Stimulated activated CD4-positive, alpha-beta T cell treated with anti-CD3 and anti-CD28 coated beads, Interleukin-2, amount 100 ng/mL, for 48 hours (primary cell): ENCODE measurements at places on chromosomes 16 and 17.

DNA sequence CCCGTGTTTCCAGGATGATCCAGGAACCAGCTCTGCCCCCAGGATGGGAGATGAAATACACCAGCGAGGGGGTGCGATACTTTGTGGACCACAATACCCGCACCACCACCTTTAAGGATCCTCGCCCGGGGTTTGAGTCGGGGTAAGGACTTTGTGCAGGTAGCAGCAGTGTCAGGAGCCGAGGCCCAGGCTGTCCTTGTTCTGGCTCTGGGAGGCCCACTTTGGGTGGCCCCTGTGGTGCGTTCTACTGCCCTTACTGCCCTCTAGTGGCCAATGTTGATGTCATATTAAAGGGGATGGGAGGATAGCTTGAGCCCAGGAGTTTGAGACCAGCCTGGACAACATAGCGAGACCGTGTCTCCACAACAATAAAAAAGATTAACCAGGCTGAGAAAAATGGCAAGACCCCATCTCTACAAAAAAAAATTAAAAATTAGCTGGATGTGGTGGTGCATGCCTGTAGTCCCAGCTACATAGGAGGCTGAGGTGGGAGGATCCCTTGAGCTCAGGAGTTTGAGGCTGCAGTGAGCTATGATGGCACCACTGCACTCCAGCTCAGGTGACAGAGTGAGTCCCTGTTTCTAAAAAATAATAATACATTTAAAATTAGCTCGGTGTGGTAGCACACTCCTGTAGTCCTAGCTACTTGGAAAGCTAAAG lies 20.9 kb upstream of the CLEC18A start:
- DNase-seq = peak; percentile 49

DNA sequence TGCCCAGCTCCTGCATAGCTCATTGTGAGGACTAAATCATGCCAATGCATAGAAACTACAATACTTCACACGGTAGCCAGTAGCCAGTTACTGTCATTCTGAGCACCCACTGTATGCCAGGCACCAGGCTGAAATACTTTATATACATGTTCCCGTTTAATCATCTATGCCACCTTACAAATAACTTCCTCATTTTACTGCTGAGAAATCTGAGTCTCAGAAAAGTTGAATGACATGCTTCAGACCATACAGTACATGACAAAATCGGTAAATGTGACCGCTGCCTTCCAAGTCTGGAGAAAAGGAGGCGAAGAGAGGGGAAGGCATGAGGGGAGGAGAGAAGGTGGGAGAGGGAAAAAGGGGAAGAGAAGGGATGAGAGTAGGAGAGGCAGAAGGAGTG lies 9.2 kb upstream of the TLCD3B start:
- DNase-seq = no peak

- DNase-seq = no peak
These were observed 308 bp downstream of the ADCY9 start for GRCh38 chr16:4115949-4116318.

GRCh38 chr16:65319621-65320231 lies 197.9 kb upstream of the CDH11 start:
- DNase-seq = no peak

DNA sequence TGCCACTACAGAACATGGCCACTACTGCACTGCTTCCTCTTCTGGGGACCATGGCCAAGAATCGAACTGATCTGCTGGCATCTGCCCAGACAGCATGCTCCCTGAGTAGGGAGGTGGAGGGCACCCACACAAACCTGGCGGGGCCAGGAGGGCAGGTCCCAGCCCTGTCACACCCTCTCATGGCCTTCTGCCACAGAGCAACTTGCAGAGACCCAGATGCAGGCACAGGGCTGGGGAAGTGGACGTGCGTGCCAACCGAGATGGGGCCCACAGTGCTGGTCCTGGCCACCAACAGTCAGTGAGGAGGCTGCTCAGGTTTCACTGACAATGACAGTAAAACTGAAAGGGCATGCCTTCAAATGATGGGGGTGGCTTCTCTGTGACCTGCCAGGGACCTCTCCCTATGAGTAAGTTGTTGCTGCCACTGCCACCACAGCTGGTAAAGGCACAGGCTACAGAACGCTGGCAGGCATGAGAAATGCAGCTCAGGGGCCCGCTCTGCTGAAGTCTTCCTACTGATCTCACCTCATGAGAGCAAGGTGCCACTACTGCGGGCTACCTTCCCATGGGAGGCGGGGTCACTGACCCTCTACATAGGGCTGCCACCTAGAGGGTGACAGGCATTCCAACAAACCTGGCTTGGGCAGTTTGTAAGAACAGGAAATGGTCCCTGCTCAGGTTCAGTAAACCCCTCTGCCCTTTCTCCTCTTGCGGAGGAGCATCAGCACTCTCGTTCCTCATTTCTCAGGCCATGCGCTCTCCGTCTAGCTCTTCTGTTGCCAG lies 15.5 kb downstream of the HIC1 start:
- peak; percentile 58 for DNase-seq

GRCh38 chr17:61524319-61524718 lies 66.7 kb downstream of the NACA2 start:
- no peak for DNase-seq

DNA sequence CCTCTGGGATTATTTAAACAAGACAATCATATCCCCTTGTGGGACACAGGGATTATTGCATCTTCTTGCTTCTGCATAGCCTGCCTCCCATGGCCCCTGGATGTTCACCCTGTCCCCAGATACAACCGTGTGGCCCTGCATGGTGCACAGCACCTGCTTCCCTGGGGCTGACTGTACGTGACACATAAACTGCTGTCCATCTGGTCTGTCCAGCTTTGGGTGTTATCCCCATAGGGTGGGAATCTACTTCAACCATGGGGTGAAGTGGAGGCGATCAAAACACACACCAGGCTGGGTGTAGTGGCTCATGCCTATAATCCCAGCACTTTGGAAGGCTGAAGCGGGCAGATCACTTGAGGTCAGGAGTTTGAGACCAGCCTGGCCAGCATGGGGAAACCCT lies 138.8 kb downstream of the XYLT1 start:
- DNase-seq = no peak

GRCh38 chr17:57082441-57082840 lies 2.6 kb upstream of the AKAP1 start:
- DNase-seq = no peak

DNA sequence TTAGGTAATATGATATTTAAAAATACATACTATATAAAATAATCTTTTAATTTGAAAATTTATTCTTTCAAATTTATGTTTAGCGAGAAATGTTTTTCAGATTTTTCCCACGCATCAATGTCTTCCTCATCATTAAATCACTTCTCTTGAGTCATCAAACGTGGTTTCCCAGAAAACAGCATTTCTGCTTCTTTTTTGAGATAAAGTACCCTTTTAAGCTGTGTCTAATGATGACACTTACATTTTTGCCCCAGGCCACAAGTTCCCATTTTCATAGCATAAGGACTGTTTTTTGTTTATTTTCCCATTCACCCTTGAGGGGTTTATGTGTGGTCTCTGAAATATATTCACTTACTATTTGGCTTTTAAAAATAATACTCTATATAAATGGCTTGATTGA lies 139.0 kb upstream of the HS3ST3A1 start:
- DNase-seq = no peak

DNA sequence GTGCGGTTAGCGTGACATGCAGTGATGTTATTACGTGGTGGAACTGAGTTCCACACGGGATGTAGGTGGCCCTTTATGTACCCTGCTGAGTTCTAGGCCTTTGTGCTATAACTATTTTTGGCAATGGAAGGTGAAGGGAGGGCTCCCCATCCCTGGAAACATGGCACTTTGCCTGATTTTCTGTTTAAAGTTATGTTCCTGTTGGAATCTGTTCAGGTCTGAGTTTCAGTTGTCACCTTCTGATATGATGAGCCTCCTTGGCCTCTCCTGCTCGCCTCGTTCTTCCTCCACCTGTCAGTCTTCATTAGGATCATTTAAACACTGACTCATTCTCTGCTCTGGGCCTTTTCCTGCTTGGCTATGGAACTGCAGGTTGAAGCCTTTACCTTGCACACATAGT lies 200.6 kb downstream of the FTO start:
- DNase-seq = no peak

DNA sequence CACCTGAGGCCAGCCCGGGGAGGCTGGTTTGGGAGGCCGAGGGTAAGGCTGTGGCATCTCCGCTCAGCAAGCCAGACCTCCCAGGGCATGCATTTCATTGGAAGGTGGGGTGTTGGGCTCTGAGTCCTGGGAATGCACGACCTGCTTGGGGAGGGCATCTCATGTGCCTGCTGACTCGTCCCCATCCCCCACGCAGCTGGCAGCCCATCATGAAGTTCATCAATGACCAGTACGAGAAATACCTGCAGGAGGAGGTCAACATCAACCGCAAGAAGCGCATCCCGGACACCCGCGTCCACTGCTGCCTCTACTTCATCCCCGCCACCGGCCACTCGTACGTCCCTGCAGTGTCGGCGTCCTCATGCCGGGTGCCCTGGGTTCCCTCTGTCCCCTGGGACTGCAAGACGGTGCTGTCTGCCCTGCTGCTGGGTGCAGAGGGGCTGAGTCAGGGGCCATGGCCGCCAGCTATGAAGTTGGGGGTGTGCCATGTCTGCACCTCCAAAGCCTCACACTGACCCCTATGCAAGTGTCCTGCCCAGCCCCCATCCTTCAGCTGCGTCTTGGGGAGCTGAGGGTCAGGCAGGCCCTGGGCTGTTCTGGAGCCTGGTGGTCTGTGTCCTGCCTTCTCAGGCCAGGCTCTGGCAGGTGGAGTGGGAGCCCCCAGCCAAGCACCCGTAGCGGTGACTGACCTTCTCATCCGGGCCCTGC lies 347.9 kb downstream of the SEC14L1 start:
- DNase-seq = no peak

DNA sequence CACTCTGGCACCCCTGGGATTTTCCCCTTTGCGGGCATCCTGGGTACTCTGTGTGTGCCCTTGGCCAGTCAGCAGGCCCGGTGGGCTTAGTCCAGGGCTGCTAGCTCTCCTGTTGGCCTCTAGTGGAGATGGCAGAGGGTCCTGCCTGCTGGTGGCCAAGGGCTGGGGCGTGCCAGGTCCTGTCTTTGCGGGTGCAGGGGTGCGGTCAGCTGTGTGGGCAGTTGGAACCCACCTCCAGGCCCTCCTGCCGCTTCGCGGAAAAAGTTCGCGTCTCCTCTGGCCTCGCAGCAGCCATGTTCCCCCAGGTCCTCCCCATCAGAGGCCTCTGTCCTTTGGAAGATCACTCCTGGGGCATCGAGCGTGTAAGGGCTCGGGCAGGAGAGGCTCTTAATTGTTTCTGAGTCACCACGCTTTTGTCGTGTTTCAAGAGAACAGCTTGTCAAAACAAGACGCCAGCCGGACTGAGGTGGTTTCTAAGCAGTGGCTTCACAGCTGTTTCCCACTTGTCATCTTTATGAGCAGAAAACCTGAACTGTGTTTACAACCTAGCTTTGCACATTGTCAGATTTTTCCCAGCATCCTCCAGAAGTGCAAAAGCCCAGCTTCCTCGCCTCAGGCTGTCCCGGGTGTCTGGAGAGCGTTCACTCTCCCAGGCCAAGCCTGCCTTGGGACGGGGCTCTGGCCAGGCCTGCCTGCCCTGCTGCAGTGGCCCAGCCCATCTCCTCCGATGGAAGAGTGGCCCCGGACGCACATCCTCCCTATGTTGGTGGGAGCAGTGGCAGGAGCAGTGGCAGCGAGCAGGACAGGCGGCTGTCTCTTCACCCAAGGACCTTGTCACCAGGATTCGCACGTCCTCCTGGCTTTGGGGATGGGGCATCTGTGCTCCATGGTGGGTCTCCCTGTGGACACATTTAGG lies 5.0 kb upstream of the DNASE1L2 start:
- no peak for DNase-seq

DNA sequence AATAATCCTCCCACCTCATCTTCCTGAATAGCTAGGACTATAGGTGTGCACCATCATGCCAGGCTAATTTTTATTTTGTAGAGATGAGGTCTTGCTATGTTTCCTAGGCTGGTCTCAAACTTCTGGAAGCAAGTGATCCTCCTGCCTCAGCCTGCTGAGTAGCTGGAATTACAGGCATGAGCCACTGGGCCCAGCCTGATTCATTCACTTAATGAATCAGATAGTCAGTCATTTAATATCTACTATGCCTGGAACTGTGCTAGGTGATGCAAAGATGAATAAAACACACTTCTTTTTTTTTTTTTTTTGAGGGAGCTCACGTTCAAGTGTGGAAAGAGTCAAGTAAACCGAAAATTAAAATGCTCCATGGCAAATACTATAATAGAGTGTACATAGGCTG lies 39.4 kb downstream of the EFCAB13 start:
- no peak for DNase-seq

DNA sequence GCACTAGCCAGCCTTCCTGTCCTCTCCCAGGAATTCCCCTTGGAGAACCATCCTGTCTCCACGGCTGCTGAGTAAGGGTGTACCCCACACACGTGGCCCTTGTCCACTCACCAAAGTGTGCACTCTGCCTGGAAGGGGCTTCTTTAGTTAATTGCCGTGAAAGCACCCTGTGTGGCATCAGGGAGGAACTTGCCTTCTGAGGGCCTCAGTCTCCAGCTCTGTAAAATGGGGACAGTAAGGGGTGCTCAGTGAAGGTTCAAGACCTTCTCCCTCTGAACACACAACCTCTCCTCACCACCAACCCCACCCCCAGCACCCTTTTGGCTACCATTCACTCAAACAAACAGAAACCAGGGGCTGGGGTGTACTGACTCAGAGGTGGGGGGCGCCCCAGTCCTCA lies 59.1 kb upstream of the LHX1 start:
- no peak for DNase-seq

DNA sequence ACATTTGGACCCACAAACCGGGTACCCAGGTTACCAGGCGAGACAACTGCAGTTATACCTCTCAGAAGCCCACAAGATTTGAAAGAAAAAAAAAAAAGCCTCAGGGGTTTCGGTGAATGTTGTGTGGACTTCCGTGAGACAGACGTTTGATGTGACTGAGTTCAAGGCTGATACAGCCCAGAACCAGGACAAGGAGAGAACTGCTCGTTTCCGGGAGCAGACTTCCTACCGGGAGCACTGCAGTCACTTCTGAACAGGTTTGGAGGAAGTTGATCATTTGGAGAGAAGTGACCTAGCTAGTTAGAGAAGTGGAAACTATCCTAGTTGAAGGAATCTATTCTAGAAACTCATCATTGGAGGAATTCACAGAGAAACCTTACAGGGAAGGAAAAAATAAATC lies 847 bp downstream of the CKLF start:
- DNase-seq = no peak

GRCh38 chr17:18246109-18246725 lies 12.3 kb downstream of the FLII start:
- no peak for DNase-seq

DNA sequence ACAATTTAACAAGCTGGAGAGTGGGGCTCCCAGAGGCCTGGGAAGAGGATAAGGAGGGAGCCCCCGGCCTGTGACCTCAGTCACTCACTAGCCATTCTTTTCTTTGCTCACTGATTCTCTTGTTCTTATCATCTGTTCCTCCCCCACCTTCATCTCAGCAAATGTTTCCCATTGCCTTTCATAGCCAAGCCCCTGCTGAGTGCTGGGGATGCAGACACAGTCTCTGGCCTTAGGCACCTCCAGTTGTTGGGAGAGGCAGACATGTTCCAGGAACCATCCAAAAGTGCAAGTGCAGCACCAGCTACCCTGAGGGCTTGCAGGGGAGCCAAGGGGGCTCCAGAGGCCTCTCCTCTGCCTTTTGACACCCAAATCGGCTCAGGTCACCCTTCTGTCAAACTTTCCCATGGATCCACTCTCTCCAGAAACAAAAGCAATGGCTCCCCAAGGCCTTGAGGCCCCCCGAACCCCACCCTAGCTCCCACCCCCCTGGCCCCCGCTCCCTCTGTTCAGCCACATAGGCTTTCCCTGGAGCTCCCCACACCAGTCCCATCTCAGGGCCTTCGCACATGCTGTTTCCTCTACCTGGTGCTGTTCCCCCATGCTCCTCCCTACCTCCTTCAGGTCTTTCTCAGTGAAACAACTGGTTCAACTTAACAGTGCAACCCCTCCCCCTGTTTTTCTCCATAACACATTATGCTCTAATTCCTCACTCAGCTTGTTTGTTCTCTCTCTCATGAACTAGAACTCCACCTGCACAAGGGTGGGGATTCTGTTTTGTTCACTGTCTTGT lies 14.9 kb upstream of the KCNJ12 start:
- DNase-seq = no peak
